ENCODE measurements at places on chromosomes 4 and X. TPM values are rescaled to one million over a fixed set of nuclear protein-coding genes. Genes with fewer than 3 reads are reported as not detected.

GAGE12D gene
- total RNA-seq, result not detected

C4orf51 gene
- not detected for total RNA-seq

KCNE5 gene
- total RNA-seq, result 2.6 TPM

TMEM164 gene
- total RNA-seq, result 42.5 TPM

PARM1 gene
- 13.6 TPM for total RNA-seq

RASGEF1B gene
- 7.2 TPM for total RNA-seq

ADH1B gene
- total RNA-seq, result not detected

Measured in mesothelial cell of epicardium (in vitro differentiated cells).